CD4-positive, alpha-beta T cell treated with Interleukin-15 for 1 hour (primary cell): ENCODE measurements at places on chromosomes 11 and 22.

DNA sequence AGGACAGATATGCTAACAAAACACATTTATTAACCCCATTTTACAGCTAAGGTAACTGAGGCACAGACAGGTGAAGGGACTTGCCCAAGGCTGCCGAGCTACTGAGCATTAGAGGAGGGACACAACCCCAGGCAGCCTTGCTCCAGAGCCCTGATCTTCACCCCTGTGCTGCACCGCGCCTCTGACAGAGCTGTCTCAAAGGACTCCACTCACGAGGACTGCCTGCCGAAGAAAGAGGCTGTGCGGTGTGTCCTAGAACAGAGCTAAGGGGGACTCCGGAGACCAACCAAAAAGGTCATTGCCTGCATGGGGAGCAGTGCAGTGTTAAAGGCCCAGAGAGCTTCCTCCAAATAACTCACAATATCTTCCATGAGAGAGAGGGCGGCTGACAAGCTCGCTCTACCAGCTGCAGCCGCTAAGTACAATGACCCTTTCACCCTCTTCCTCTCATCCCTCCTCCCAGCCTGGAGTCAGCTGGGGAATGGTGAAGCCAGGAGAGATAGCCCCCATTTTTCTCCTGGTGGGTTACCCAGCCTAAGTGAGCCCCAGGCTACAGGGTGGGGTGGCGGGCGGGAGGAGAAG lies 119.2 kb downstream of the DSCAML1 start:
- no peak for DNase-seq

DNA sequence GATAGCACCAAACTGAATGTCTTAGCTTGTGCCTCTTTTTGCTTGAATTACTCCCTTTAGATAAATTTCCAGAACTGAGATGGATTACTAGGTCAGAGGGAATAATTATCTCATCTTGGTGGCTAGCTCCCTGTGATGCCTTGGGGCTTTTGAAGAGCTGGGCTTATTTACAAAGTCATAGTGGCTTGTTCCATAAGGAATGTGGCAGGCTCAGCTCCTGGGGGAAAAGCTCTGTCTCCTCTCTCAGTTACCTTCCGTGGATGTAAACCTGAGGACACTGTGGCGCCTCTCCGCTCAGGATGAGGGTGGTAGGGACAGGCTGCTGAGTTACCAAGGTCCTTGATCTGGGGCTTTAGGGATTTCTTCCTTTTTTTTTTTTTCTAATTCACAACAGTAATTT lies 121.7 kb downstream of the PARVA start:
- DNase-seq, result no peak

GRCh38 chr11:110737593-110737992 lies 25.4 kb upstream of the ARHGAP20 start:
- DNase-seq, result no peak

DNA sequence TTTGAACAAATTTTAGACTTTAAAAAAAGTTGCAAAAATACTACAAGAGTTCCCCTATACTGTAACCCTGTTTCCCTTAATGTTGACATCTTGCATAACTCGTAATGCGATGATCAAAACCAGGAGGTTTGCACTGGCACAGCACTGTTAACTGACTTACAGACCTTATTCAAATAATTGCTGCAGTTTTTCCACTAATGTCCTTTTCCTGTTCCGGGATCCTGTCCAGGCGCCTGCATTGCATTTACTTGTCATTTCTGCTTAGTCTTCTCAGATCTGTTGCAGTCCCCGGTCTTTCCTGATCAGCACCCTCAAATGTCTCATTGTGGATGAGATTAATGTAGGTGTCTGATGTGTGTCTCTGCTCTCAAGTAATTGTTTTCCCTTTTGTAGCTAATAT lies 32.0 kb downstream of the APLP2 start:
- no peak for DNase-seq

GRCh38 chr11:83941050-83941449 lies 654.9 kb upstream of the CCDC90B start:
- DNase-seq, result no peak

- DNase-seq, result no peak
Measured at GRCh38 chr11:128893578-128894285, 2.6 kb downstream of the KCNJ5 start.

GRCh38 chr11:119092880-119093842 lies 8.5 kb downstream of the HMBS start:
- DNase-seq, result no peak

- no peak for DNase-seq
Measured at GRCh38 chr22:29867851-29868250, 15.1 kb upstream of the MTMR3 start.

DNA sequence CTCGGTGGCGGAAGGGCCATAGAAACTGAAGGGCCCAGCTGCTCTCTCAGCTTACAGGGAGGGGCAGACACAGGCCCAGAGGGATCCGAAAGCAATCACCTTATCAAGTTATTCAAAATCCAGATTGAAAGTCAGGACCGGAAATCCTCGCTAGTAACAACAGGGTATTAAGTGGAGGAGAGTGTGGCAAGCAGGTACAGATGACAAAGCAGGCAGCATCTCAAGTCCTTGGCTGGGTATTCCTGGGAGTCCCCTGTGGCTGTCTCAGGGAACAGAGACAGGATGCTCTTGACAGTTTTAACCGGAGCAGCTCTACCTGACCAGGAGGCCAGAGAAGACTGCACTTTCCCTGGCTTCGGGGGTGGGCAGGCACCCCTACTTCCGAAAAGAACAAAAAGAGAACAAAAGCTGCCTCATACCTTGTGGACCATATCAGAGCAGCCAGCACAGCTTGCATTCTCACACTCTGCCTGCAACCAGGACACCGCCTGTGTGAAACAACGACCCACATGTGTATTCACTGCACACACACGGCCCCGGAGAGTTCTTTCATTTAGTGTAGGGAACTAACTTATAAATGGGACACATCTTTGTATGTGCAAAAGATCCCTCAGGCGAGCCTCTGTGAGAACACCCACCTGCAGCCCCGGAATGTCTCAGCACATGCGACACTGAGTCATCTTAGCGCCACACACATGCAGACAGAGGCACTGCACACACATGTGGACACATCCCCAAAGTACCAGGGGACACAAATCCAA lies 78.3 kb downstream of the MICAL3 start:
- no peak for DNase-seq

DNA sequence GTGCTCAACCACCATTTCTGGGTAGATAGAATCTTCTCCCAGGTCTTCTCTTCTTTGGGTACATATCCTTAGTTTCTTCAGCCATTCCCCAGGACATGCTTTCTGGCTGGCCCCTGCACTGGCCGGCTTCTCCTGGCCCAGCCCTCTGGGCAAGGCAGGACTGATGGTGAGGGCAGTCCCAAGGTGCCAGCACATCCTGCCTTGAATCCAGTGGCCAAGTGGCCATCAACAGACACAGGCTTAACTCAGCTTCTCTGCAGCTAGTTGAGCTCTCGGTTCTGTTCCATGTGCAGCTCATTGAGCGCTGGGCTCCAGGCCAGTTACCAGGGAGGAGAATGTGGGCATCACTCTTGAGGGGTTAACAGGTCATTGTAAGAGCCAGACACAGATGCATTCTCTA lies 17.6 kb downstream of the SMIM38 start:
- no peak for DNase-seq

DNA sequence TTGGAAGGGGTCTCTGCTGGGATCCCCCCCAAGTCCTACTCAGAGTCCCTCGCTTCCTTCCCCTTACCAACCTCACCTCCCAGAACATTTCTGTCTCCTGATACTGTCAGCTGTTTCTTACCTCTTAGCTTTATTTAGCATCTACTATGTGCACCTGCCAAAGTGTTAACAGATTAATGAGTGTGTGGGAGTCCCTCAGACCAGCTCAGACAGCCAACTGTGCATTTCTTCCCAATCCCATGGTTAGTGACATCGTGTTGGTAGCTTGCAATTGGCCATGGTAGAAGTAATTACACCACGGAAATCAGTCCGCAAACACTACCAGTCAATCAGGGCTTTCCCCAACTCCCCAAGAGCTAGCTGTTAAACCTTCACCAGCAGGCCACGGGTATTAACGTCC lies 150.6 kb downstream of the DSCAML1 start:
- no peak for DNase-seq

DNA sequence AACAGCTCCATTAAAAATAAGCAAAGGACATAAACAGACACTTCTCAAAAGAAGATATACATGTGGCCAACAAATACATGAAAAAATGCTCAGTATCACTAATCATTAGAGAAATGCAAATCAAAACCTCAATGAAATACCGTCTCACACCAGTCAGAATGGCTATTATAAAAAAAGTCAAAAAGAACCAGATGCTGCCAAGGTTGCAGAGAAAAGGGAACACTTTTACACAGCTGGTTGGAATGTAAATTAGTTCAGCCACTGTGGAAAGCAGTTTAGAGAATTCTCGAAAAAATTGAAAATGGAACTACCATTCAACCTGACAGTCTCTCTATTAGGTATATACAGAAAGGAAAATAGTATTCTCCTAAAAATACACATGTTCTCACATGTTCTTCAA lies 102.4 kb upstream of the FIBIN start:
- DNase-seq, result no peak

- DNase-seq, result no peak
Measured at GRCh38 chr22:49879871-49880270, 26.2 kb downstream of the ZBED4 start.
